Inflammatory macrophage treated with lipopolysaccharide for 1 hour (primary cell): ENCODE measurements at places on chromosomes 4 and X.

DNA sequence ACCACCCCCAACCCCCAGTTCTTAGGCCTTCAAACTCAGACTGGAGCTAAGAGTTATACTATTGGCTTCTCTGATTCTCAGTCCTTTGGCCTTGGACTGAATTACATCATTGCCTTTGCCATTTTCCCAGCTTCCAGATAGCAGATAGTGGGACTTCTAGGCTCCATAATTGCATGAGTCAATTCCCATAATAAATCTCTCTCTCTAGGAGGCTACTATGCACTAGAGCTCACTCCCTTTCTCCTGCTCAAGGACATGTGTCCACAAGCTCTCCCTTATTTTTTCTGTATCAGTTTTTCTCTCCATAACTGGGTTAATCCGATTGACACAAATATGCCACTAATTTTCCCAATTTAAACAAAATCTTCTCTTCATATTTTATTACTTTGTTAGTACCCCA lies 103.4 kb downstream of the REELD1 start:
- DNase-seq: no peak

DNA sequence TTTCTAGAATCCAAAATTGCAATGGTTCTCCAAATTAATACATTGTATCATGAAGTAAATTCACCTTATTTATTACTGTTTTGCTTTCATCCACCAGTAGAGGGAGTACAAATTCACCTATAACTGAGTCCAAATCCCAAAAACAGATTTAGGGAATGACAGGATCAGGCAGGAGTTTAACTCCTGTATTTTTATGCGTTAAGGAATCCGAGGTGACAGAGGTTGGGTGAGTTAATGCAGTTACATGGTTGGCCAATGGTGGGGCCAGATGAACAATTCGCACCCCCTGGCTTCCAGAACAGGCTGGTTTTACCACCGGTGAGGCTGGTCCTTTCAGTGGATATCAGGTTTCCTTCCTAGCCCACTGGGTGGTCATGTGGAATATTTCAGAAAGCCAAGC lies 82.4 kb downstream of the MTNR1A start:
- no peak for DNase-seq

DNA sequence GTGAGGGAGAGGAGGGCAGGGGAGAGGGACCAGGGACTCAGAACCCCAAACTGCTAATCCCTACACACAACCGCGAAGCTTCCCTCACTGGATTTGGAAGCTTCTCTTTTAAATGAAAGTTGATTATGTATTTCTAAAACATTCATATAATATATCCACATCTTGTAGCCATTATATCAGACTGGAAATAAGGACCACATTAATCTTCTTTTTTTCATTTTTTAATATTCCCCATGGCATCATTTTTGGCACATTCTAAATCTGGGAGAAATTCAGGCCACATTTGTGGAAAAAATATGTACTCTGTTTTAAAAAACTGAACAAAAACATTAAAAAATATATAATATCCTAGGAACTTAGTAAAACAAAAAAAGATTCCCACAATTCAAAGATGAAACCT lies 97.8 kb downstream of the AFAP1 start:
- no peak for DNase-seq

- no peak for DNase-seq
Measured at GRCh38 chrX:314781-315595, 3.6 kb downstream of the GTPBP6 start.

- DNase-seq: no peak
Measured at GRCh38 chrX:154008521-154008920, 11.2 kb downstream of the IRAK1 start.

- no peak for DNase-seq
Measured at GRCh38 chrX:10106806-10107205, 50.0 kb upstream of the CLCN4 start.

DNA sequence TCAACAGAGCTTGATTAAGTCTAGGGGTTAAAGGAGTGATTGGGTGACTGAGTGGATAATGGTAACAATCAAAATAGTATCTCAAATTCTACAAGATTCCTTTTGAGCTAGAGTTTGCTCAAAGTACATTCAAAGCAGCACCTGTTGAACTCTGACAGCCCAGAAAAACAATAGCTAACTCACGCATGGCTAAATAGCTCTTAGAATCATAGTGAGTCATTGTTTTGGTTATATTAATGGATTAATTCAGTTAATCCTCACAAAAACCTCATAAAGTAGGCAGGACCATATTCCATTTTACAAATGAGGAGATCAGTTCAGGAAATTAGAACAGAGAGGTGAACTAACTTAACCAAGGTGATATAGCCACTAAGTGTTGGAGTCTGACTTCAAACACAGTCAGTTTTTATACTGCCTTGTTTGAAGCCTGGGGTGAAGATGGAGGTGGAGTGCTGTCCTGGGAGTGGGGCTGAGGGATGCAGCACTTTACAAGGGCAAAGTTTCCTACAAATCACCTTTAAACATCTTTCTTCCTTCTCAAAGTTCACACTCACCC lies 35.9 kb upstream of the PPM1K start:
- no peak for DNase-seq

- DNase-seq: peak; percentile 16
Measured at GRCh38 chrX:130267956-130268448, 697 bp downstream of the ZNF280C start.

DNA sequence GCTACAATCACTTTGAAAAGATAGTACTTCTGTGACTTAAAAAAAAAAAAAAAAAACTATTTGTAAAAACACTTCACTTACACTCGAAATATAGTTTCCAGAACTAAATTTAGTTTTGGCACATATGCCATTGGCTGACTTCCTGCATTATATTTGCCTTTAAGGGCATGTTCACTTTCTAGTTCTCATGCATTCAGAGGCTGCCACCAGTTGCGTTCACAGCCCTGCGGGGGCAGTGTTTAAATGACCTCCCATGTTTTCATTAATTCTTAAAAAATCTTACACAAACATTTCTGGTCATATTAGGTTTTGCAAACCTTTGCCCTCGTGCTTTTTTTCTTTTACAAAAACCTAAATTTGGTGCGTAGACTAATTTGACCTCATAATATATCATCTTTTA lies 12.4 kb upstream of the ARHGAP6 start:
- DNase-seq: no peak

- no peak for DNase-seq
Measured at GRCh38 chr4:139762720-139763119, 97.1 kb downstream of the MGST2 start.

DNA sequence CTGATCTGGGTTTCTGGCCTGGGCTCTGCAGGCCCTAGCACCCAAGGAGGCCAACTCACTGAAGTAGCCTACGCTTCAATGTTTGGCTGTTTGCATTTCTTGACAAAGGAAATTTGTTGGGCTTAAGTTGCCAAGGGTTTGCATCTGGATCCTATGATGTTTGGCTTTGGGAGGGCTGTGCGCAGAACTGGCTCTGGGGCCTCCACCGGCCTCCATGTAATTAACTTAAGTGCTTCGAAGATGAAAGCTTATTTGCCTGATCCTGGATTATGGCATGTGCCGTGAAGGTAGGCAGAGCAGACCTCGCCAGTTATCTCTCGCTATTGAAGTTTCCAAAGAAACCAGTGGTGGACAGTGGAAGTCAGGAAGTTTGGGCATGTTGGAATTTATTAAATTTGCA lies 124.3 kb upstream of the STX18 start:
- DNase-seq: no peak

GRCh38 chr4:138310498-138310897 lies 68.3 kb upstream of the SLC7A11 start:
- DNase-seq: no peak

- DNase-seq: no peak
Measured at GRCh38 chrX:53324803-53325202, 43.4 kb upstream of the IQSEC2 start.

DNA sequence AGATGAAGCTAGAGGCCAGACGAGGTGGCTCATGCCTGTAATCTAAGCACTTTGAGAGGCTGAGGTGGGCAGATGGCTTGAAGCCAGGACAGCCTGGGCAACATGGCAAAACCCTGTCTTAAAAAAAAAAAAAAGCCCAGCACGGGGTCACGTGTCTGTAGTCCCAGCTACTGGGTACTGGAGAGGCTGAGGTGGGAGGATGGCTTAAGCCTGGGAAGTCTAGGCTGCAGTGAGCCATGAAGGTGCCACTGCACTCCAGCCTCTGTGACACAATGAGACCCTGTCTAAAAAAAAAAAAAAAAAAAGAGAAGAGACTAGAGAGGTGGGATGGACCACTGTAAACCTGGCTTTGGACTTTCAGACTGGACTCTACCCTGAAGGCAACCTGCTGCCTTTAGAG lies 10.7 kb upstream of the LRBA start:
- DNase-seq: no peak

- DNase-seq: no peak
Measured at GRCh38 chr4:86980230-86980629, 45.4 kb downstream of the AFF1 start.

DNA sequence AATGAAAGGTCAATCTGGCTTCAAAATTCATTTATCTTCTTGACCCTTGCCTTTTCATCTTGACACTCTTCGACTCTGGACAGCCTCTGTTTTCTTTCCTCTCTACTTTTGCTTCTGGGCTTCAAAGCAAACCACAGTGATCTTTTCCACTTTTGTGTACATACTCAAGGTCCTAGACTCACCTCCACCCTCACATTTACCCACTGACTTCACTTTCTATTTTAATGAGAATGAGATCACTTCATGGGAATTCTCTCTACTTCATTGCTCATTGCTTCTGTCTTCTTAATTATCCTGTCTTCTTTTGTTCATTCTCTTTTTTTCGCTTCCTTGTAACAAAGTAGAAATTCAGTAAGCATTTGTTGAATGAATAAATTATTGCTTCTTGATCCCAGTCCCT lies 330.1 kb upstream of the HAND2 start:
- no peak for DNase-seq

DNA sequence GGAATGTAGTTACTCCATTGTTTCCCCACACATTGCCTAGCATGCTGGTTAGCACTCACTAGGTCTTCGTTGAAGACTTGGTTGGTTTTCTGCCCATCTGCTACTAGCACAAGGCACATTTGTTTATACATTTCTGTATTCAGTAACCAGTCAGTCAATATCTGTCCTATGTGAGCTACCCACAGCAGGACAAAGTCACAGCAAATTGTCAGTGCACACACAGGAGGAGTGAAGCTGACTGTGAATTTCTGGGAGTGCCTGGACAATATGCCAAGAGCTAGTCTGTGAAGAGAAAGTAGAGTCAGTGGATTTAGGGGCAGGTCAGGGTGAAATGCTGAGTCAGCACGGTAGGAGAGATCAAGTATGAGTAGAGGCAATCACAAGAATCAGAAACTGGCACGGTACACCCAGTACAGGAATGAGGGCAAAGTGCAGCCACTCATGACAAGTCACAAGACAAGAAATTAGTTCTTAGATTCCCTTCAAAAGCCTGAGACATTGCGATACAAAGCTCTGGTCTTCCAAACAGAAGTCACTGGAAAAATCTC lies 1049.8 kb upstream of the POU3F4 start:
- no peak for DNase-seq

DNA sequence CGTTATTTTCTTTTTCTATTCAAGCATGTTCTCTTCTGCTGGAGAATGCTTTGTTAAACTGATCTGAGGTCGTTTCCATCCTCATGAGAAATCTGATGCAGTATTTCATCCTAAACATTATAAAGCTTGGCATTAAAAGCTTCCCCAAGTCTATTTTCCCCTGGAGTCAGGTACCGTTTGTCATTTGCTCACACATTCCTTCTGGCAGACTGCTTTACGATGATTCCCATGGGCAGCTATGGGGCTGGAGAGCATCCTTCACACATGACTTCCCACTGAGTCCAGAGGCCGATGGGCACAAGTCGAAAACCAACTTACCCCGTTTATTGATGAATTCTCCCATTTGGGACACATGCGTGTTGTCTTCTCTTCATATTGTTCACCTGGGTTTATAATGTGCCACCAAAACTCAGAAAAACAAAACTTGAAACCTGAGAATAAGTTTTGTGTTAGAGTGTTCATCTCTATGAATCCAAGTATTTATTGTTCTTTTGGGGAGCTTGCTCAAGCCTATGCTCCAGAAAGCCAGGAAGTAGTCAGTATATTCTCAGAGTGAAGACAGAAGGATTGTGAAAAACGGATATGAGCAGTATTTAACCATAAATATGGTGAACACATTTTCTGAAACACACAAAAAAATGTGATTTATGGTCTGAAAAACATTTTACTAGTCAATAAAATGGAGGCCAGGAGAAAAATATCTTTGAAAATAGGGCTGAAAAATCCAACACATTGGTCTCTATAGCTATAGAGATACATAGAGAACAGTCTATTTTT lies 298.8 kb upstream of the NOCT start:
- no peak for DNase-seq

GRCh38 chr4:13670456-13671160 lies 43.1 kb upstream of the BOD1L1 start:
- no peak for DNase-seq

- DNase-seq: no peak
Measured at GRCh38 chr4:243426-243825, 61.8 kb downstream of the ZNF732 start.

- DNase-seq: peak; percentile 90
Measured at GRCh38 chr4:3372933-3373465, 68.8 kb upstream of the HGFAC start.

DNA sequence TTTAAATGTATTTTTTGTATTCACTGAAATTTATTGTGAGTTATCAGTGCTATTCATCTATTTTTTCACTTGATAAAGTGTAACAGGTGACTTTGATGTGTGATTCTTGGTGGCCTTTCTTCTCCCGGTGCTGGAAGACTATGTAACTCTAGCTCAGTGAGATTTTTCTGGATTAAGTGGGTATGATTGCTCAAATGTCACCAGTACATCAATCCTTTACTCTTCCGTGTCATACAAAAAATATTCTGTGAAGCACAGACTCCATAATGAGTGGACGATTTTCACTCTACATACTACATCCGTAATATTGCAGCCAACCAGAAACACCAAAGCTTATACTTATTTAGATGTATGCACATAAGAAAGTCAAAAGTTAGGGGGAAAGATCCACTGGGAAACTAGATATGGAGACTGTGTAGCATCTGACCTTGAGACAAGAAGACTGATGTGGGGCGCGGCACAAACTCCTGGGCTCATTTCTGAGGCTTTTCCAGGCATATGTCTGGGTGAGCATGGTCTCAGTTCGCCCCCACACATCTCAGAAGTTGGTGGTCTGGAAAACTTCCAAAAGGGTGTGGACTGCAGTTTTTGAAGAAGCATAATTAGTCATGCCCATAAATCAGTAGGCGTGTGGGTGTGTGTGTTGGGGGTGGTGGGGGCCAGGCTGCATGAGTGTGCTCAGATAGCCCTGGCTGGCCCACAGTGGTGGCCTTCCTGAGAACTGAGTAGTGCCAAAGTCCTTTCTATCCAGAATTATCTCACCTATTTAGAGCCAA lies 53.9 kb upstream of the TENM3 start:
- no peak for DNase-seq

GRCh38 chr4:109576462-109576861 lies 16.4 kb downstream of the MCUB start:
- DNase-seq: peak; percentile 65

- no peak for DNase-seq
Measured at GRCh38 chr4:152150214-152150613, 385.7 kb downstream of the FBXW7 start.

DNA sequence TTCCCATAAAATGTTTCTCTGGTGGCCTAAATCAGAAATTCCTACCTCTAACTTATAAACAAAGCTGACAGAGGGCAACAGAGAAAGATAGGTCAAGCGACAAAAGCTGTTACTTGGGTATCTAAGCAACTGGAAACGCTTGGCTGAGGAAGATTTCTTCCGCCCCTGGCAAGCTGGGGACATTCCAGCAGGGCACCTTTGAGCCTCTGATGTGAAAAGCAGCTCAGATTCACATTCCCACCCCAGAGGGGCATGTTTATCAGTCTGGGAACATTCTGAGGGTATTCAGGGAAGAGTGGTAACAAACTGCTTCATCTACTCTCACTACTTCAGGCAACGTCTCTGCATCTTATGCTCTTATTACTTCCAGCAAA lies 3.5 kb upstream of the CDS1 start:
- DNase-seq: no peak

GRCh38 chr4:76307660-76308014 lies 1.1 kb downstream of the STBD1 start:
- no peak for DNase-seq
